BE2C (cell line): ENCODE measurements at places on chromosomes 11 and 22.

DNA sequence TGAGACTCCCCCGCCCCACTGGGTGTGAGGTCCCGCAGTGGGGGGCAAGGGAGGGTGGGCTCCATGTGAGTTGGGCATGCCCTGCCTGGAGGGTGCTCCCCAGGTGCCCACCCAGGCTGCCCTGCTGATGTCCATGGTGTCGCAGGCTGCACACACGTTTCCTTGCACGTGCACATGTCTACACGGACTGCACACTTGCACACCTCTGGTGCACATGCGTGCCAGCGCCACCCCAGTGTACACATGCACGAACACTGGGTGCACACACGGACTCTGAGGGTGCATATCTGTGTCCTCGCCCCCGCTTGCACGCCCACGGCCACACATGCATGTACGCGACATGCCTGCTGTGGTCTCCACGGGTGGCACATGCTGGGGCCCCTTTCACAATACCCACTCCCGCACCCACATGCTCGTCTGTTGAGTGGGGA lies 35.2 kb upstream of the PRODH start:
- DNase-seq = no peak

DNA sequence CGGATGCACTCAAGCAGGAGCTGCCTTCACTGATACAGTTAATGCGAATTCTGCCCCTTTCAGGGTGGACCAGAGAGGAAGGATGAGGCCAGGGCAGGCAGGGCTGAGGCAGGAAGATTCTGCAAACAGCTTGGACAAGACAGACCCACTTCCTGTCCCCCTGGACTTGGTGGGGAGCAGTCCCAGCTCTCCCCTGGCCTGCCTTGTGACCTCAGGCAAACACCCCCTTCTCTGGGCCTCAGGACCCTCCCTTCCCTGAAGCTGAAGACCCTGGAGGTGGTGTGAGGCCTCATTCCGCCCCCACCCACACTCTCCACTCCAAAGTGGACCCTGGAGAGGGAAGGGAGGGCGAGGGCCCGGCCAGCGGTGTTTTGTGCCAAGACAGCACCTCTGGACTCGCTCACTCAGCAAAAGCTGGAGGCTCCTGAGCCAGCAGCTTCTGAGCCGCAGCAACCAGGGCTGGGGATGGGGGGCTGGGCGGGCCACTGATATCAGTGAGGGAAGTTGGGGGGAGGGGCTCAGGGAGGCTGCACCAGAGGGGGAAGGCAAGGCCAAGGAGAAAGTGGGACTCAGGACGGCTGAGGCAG lies 8.5 kb downstream of the RAB3IL1 start:
- DNase-seq = no peak

DNA sequence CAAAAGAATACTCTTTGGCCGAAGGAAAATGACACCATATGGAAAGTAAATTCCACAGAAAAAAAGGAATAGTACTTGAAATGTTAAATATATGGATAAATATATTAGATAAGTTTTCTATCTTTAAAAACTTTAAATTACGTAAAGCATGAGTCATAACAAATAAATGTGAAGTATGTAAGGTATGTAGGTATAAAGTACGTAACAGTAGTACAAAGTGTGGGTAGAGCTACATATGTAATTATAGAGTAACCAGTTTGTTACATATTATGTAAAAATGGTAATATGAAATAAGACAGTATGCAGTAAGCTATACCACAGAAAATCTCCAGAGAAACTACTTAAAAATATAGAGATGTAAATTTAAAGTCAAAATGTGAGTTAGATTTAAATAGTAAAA lies 582.3 kb upstream of the CHORDC1 start:
- no peak for DNase-seq

DNA sequence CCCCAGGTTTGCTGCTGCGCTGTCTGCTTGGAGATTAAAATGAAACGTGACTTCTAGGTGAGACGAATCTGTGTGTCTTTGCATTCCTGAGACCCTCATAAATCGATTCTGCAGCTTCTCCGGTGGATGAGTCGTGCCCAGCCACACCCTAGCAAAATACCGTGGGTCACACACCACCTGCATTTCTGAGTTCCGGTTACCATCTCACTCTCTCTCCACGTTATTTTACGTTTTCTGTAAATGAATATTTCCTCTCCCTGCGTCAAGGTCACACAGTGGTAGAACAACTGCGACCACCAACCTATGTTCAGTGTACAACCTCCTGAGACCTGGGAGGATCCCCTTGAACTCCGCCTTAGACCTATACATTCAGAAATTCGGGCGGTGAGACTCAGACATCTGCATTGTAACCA lies 1.1 kb downstream of the YWHAH start:
- DNase-seq = no peak

DNA sequence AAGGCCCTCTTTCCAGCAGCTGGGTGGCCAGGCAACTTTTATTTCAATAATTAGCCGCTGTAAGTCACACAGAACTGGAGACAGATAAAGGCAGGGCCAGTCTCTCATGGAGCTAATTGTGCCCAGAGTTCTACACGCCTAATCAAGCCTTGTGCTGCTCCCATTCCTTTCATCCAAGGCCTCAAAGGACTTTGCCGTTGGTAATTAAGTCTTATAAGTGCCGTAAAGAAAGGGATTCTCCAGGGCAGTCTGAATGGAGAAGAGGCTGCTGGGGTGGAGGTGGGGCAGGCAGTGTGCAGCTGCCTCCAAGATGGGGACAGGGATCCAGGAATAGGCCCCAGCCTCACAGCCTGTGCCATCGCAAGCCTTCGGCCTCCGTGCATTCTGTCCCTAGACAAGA lies 357.9 kb downstream of the TENM4 start:
- no peak for DNase-seq

- no peak for DNase-seq
These were observed 37.2 kb downstream of the IGSF9B start for GRCh38 chr11:133919330-133920108.

GRCh38 chr11:12137005-12137690 lies 26.8 kb downstream of the MICAL2 start:
- no peak for DNase-seq

DNA sequence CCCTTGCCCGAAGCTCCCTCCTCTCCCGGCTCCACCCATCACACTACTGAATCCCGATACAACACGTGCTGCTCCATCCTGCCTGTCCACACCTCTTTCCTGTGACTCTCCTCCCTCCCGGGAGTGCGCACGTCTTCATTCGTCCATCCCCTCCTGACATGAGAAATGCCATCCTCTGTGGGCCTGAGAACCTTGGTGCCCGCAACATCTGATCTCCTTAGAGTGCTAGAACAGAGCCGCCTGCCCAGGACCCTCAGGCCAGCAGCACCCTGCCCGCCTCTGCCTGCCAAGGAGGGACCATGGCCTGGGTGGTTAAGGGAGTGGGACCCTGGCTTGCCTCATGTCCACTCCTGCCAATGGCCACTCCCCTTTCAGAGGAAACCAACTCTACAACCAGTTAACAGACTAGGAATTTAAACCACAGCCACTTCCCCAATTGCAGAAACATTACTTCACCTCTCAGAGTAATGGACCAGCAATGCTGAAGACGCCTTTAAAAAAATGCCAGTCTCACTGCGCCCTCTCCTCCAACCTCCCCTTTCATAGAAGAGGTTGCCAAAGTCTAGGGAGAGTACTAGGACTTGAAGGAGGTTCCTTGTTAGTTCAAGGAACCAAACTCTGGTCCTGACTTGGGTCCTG lies 466.3 kb downstream of the OPCML start:
- no peak for DNase-seq

GRCh38 chr11:35615921-35616900 lies 2.0 kb upstream of the FJX1 start:
- DNase-seq = no peak

DNA sequence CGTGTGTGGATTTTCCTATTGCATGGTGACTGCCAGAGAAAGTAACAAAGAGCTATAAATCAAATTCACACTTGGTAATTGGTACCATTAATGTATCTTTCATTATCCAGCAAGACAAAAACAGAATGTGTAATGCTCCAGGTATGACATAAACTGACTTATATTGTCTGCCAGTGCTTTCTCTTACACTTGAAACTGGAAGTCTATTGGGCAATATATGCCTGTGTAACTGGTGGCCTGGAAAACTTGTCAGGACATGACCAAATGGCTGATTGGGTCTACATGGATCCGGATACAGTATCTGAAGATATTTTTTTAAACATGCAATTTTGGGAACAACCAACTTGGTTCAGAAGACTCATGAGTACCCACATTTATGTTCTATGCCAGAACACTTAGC lies 174.6 kb upstream of the ARHGAP42 start:
- no peak for DNase-seq
